Bronchial epithelial cell (primary cell): ENCODE measurements at places on chromosomes 13 and 19. TPM values are rescaled to one million over a fixed set of nuclear protein-coding genes. Genes with fewer than 3 reads are reported as not detected.

GRCh38 chr19:8695911-8696310 lies 2.7 kb downstream of the ACTL9 start:
- DNase-seq, result no peak

- no peak for DNase-seq
Observed at GRCh38 chr13:113061271-113061625, 44.3 kb upstream of the F7 start.

DNA sequence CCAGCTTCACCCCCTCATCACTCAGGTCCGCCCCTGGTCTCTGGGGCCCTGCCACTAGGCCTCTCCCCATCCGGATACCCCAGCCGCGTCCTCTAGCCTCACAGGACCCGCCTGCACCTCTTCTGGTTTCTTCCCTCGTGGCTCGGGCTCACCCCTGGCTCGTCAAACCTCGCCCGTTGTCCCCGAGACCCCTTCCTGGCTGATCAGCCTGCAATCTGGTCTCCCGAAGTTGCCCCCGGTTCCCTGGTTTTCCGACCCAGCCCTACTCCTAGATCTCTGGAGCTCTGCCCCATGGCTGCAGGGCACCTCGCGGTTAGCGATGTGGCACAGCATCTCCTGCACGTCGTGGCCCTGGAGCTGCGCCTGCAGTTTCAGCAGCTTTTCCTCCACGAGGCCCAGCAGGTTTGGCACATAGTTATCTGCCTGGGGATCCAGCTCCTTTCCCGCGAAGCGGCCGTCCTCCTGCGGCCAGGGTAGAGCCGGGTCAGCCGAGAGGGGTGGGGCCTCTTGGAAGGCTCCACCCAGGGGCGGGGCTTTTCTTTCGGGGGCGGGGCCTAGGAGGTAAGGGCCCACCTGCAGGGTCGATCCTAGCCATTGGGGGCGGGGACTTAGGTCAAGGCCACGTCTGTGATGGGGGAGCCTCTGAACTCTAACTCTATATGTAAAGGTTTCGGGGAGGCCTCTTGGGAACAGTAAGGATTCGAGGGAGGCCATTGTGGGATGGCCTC lies 2.4 kb upstream of the RGL3 start:
- DNase-seq, result no peak

ADAMTS10 gene
- not detected in 2 replicates for total RNA-seq

FFAR1 gene
- not detected in 2 replicates for total RNA-seq

MEIOSIN gene
- not detected in 2 replicates for total RNA-seq
